ENCODE measurements at places on chromosomes 5 and 9.
A peak's percentile ranks its signal among the peaks of the same experiment; 100 is the strongest.

DNA sequence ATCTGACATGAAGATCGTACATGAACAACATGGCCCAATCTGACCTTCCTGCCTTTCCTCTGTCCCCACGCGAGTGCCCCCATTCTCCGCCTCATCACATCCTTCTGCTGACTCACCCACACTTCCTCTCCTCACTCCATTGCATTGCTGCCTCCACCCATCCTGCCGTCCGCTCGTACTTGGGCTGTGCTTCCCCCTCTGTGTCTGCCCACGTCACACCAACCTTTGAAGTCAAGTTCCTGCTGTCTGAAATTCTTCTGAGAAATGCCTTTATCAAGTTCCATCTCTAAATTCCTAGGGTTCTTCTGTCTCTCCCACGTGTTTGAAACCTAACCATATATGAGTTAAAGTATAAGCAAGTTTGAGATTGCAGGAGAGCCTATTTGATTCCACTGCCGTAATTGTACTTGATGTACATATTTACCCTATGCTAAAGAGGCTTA, 18.0 kb upstream of the STARD4 start:
- DNase-seq, result no peak

GRCh38 chr9:93194641-93195040, 10.7 kb downstream of the WNK2 start:
- DNase-seq, result no peak

GRCh38 chr5:74529101-74529500, 111.4 kb downstream of the ENC1 start:
- no peak for DNase-seq

DNA sequence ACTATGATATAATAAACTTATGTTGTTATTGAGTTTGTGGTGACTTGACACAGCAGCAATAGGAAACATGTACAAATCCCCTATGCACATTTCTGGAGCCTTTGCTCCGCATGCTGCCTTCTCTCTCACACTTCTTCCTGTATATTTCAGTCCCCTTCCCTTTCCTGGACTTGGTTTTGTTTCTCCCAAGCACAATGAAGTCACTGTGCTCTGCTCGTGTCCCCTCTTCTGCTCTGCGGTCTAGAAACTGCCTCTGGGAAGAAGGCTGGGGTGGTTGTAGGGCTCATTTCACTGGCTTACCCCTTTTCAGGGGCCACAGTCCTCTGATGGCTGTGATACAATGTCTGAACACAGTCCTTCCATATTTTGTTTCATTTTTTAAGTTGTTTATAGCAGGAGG, 15.7 kb upstream of the FGD3 start:
- no peak for DNase-seq

DNA sequence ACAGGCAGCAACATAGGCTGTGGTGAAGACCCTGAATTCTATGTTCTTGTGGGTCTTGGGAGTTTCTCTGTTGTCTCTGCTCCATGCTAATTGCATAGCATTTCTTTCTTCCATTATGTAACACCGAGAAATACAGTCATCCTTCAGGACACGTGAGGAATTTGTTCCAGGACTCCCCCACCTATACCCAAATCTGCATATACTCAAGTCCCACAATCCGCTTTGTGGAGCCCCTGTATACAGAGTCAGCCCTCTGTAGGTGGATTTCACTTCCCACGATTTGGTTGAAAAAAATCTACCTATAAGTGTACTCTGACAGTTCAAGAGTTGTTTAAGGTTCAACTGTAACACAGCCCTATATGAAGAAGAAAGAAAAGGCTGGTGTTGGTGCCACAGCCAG, 22.1 kb downstream of the ANKRD33B start:
- no peak for DNase-seq

GRCh38 chr5:148970228-148970627, 92.6 kb downstream of the SH3TC2 start:
- DNase-seq, result no peak

DNA sequence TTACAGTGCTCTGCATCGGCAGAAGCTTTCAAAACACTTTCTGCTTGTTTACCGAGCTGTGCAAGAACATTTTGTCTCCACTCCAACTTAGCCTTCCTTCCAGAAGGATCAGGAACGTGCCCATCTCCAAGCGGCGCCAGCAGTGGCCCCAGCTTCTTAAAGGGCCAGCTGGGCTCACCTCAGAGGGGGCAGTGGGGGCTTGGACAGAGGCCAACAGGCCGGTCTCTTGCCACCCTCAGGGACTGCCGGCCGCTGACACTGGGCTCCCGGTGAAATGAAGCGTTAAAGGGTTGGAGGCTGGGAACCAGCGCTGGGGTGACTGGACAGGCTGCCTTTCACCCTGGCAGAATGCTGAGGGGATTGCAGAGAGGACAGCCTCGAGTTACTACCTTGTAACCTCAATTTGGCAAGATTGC, 67.0 kb upstream of the RNU6ATAC start:
- DNase-seq, result no peak

GRCh38 chr9:134455934-134456755, 129.9 kb downstream of the RXRA start:
- DNase-seq, result no peak

- no peak for DNase-seq
Observed at GRCh38 chr5:2714805-2715204, 36.7 kb downstream of the IRX2 start.

- DNase-seq, result no peak
Observed at GRCh38 chr5:176413255-176413565, 3.1 kb downstream of the CLTB start.

GRCh38 chr5:93572608-93573353, 8.2 kb downstream of the NR2F1-AS1 start:
- DNase-seq, result peak; percentile 65
